ENCODE measurements at places on chromosomes 2 and 18.

- no peak for DNase-seq
These were observed 160.7 kb downstream of the SH3RF3 start for GRCh38 chr2:109289504-109290222.

GRCh38 chr2:98479371-98479770 is 34.7 kb downstream of the INPP4A start:
- DNase-seq = no peak

GRCh38 chr18:1078301-1078700 is 173.6 kb downstream of the ADCYAP1 start:
- DNase-seq = no peak

DNA sequence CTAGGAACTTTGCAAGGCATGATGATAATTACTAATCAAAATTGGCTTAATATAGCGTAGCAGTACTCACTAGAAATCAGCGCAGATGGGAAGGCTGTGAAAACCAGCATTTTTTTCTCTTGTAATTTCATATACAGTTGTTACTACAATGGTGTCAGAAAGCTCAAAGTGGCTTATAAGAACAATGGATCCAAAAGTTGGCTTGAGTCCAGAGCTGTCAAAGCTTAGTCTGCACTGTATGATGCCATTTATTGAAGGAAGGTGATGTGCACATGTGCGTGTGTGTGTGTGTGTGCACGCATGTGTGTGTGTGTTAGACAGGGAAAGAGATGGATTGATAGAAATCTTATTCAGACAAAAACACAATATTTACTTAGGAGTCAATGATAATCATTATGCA is 341.3 kb downstream of the TGIF1 start:
- DNase-seq = no peak

DNA sequence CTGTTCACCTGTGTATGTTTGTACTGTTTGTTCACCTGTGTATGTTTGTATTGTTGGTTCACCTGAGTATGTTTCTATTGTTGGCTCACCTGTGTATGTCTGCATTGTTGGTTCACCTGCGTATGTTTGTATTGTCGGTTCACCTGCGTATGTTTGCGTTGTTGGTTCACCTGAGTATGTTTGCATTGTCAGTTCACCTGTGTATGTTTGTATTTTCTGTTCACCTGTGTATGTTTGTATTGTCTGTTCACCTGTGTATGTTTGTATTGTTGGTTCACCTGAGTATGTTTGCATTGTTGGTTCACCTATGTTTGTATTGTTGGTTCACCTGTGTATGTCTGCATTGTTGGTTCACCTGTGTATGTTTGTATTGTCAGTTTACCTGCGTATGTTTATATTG is 14.6 kb downstream of the ADI1 start:
- no peak for DNase-seq

GRCh38 chr2:20755132-20755800 is 67.6 kb downstream of the LDAH start:
- no peak for DNase-seq

DNA sequence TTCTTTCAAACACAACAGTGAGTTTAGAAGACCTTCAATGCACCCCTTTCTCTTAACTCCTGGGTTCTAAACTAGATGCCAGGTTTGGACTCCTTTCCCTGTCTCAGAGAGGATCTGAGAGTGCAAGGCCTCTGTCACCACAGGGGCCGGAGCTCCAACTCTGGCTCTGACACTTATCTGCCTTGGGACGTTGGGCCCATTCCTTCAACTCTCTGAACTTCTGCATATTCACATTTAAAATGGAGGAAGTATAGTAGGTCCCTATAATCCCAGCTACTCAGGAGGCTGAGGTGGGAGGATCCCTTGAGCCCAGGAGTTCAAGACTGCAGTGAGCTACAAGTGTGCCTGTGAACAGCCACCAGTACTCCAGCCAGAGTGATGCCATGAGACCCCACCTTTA is 44.1 kb upstream of the ZFP36L2 start:
- no peak for DNase-seq

DNA sequence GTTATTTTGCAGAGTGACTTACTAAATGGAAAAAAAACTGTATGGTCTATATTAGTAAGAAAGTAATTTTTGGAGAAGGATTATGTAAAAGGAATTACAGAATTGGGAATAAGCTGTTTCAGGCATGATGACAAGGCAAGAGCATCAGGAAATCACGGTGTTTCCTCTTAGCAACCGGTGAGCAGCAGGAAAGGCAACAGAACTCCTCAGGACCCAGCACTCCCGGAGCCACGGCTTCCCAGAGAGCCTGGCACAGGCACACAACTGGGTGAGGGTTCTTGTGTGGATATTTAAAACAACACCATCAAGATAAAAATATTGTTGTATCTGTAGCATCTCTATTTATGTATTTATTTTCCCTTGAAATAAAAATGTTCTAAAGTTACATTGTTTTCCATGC is 34.4 kb downstream of the CYP27C1 start:
- no peak for DNase-seq

DNA sequence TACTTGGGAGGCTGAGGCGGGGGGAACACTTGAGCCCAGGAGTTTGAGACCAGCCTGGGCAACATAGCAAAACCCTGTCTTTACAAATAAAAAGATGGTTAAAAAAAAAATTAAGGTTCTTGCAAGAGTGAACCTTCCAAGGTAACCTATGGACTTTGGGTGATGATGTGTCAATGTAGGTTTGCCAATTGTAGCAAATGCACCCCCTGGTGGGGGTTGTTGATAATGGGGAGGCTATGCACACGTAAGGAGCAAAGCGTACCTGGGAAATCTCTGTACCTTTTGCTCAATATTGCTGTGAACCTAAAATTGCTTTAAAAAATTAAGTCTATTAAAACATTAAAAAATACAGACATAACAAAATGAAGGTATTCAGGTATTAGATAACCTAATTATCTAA is 70.4 kb downstream of the CWC22 start:
- no peak for DNase-seq

DNA sequence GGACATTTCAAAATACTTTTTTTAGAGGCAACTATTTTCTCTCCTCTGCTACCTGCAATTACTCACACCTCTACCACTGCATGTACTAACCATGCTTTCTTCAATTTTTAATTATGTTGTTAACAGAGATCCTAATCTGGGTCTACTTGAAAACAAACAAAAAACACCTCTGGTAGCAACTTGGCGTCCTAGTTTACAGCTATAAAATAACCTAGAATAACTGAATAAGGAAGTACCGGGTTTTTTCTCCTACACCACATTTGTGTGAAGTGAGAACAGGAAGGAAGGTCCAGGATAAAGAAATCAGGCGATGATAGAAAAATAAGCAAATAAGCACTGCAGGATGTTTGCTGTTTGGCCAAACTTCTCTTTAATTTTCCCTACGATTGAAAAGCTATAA is 633.5 kb downstream of the LRP1B start:
- DNase-seq = no peak

DNA sequence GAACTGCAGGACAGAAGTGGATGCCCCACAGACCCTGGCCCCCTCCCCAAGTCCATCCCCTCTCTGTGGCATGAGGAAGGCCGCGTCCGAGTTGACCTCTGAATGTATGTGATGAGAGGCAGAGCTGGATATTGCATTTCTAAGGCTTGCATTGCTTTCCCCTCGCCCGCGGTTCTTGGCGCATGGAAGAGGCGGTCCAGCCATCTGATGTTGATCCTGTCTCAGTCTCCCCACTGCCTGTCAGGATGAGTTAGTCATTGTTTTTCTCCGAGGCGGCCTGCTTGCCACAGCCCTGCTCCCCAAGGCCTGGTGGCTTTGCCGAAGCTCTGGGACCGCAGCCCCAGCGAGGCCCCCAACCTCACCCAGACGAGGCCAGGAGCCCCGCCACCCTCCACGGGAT is 88.6 kb downstream of the SMAD7 start:
- no peak for DNase-seq

DNA sequence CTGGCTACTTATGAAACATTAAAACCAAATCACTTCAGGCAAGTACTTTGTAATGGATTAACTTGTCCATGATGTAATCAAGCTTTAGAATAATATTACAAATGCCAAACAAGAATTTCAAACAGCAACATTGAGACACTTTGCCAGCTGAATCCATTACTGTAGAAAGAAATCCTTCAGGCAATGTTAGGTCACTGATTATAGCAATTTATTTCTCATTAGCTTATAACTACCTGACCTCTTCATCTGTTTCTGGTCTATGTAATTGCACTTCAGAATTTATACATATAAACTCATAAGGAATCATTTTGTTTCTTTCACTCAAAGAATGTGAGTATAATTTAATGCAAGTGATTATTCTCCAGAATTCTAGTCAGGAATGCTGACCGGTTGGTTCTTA is 692.6 kb upstream of the TMEFF2 start:
- no peak for DNase-seq

DNA sequence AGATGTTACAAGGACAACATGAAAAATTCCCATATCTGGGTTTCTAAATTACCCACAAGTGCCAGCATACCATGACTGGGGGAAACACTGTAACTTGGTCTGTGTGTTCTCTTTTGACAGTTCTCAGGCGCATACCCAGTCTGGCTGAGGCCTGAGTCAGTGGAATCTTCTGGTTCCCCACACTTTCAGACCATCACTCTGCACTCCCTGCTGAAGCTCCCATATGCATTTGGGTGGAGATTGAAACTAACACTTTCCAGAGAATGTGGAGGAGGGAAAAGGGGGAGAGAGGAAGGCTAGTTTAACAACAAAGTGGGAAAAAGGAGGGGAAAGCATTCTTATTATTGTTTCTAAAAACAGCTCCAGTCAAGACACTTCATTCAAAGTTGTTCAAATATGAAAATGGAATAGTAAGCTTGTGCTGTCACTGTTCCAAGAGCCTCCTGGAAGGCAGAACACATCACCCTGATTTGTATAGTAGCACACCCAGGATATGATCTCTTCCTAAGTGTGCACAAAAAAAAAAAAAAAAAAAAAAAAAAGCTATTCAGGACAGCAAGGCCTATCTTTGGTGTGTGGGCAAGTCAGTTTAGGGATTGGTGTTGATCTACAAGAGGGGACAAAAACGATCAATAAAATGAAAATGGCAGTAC is 48.1 kb upstream of the CTIF start:
- no peak for DNase-seq

- DNase-seq = no peak
These were observed 100.9 kb downstream of the ZNF521 start for GRCh38 chr18:25251068-25251467.

GRCh38 chr18:3839581-3839981 is 389.6 kb downstream of the TGIF1 start:
- no peak for DNase-seq

DNA sequence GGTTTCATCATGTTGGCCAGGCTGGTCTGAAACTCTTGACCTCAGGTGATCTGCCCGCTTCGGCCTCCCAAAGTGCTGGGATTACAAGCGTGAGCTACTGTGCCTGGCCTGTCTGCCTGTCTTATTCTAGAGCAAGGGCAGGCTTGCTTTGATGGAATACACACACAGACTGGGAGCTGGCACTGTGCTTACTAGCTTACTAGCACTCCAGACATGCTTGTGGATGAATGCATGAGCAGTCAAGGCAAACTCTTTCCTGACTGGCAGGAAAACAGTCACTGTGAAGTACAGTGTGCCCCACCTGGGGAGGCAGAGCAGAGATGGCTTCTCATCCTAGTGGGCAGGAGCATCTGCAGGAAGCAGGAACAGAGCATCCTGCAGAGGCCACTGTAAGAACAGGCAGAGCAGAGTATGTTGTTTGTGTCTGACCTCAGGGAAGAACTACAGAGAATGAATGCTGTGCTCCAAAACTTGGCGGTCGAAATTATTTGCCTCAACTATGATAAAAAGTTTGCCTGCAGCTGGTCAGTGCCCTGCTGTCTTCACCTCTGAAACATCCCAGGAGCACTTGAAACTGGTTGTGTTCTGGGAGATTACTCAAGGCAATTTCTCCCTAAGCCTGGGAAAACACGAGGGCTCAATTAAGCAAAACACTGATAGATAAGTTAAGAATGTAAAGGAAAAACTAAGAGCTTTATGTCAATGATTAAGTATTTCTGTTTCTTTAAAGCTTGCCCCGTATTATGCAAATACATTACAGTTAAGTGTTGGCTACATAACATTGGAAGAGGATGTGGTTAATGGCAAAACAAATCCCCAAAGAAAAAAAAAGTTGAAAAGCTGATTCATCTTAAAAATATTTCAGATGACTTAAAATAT is 102.4 kb downstream of the VAPA start:
- no peak for DNase-seq

DNA sequence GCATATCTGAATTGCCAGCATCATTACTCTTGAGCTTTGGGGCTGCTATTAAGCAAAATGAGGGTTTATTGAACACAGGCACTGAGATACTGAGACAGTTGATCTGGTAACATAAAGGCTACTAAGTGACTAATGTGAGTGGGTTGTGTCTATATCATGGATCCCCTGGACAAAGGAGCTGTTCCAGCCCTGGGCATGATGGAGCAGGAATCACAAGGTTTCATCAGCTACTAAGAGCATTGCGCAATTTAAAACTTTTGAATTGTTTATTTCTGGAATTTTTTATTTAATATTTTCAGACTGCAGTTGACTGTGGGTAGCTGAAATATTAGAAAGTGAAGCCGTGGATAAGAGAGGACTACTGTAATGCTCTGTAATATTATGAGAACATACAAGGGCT is 73.5 kb downstream of the MGAT5 start:
- no peak for DNase-seq

DNA sequence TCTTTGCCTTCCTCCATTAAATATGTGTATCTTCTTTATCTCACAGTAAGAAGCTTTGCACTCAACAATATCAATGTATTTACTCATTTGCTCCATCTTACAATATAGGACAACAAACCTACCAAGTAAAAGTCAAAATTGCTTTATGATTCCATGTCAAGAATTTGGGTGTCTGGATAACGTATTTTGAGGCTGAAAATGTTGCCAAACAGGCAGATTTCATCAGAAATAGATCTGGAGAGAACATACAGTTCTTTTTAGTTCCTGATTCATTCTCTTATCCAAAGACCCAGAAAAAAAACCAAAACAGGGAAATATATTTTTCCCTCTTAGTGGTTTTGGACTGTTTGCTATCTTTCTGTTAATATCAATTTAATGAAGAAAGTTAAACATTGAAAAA is 621.1 kb downstream of the STK39 start:
- DNase-seq = no peak

GRCh38 chr2:189086710-189087109 is 92.9 kb downstream of the COL5A2 start:
- DNase-seq = no peak

DNA sequence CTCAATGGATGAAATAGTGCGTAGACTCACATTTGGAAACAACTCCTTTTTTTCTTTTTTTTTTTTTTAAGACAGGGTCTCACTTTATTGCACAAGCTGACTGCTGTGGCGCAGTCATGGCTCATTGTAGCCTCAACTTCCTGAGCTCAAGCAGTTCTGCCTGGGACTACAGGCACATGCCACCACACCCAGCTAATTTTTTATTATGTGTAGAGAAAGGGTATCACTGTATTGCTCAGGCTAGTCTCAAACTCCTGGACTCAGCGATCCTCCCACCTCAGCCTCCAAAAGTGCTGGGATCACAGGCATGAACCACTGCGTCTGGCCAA is 17.4 kb downstream of the HAT1 start:
- no peak for DNase-seq

- no peak for DNase-seq
These were observed 14.3 kb downstream of the KCNG2 start for GRCh38 chr18:79812052-79812451.

All from CD4-positive, alpha-beta T cell treated with Interleukin-12 subunit alpha and Interleukin-12 subunit beta, for 1 hour (primary cell).